ENCODE measurements at places on chromosomes 2 and 18.
A peak's percentile ranks its signal among the peaks of the same experiment; 100 is the strongest.

GRCh38 chr18:6414723-6415417 lies at the start of gene L3MBTL4:
Gene L3MBTL4 (minus strand): TSS chr18:6414911. CDS start chr18:6311625, 103,286 bp downstream.
- peak; percentile 43 for DNase-seq

GRCh38 chr2:61853847-61854563 lies at the start of gene FAM161A:
Gene FAM161A (minus strand): TSS chr2:61854060. CDS start chr2:61854041, 19 bp downstream.
- DNase-seq, result peak; percentile 90

DNA sequence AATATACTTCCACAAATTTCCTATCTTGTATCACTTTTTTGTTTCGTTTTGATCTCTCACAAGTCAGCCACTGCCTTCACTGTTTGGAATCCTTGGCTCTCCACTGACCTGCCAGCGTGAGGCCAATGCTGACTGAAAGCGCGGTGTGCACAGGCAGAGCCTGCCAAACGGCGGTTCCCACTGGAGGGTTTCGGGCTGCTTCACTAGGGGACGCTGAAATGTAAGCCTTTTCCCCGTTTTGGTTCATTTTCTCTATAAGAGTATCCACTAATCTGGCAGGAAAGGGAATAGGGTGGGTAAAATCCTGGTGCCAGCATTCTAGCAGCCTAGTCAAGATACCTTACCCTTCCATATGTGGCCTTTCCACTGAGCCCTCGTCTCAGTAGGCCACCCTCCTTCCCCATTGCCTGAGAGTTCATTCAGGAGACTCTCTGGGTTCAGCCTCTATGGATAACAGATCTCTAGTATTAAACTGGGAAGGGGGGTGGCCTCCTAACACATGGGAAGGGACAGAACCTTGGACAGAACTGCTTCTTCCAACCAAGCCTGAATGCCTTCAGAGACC lies 91.5 kb downstream of the DYM start:
- no peak for DNase-seq

DNA sequence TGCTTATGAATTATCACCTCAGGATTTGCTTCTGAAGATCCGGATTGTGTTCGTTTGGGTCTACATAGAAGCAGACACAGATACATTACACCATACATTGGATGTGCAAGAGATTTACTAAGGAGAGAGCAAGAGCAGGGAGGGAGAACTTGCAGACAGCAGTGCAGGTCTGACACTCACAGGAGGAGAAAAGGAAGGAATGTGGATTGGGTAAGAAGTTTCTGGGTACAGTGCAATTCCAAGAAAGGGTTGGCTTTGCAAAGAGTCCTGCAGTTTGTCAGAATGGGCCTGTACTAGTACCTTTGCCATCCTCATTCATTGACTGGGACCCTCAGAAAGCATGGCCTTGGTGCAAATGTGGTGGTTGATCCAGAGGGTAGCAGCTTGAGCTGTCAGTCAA lies 4.8 kb upstream of the THOC1 start:
- DNase-seq, result no peak

DNA sequence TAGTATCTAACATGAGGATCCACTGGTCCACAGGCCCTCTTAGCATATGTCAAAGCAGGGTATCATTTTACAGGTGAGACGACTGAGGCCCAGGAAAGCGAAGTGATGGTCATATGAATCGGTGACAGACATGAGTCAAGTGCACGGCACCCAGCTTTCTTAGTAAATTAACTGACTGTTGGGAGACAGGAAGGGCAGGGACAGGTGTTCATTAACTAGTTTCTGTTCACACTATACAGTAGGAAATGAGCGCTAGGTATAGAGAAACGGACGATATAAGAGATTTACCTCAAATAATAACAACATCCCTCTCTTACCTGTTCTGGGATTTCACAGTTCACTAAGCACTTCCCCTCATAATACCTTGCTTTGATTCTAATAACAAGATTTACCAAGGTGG lies 1.7 kb upstream of the SMARCAL1 start:
- no peak for DNase-seq

DNA sequence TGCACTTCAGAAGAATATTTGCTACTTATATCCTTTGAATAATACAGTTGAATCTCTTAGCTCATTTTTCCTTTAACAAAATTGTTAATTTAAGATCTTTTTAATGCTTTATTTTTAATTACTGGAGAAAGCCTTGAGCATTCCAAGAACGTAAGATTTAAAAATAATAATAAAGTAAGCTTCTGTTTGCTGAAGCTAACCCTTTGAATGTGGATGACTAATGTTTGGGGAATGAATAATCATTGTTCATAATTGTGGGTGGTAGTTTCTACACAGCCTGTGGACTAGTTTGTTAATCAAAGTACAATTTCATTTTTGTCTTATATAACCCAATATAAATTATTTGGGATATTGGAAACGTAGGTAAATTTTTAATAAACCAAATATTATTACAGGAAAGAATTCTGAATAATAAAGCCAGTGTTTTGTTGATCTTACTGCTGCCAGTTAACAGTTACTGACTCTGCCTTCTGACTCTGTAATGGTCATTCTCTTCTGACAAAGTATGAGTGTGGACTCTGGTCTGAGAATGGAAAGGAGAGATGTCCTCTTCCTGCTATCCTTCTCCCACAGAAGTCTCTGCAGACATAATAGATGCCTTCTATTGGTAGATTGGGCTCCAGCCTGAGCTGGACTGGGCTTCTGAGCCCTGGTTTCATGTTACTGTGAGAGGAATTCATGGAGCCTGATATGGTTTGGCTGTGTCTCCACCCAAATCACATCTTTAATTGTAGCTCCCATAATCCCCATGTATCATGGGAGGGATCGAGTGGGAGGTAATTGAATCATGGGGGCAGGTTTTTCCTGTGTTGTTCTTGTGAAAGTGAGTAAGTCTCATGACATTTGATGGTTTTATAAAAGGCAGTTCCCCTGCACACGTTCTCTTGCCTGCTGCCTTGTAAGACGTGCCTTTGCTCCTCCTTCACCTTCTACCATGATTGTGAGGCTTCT lies 292.7 kb upstream of the SLC39A10 start:
- no peak for DNase-seq

- DNase-seq, result no peak
Observed at GRCh38 chr18:49638209-49638785, 76.4 kb downstream of the LIPG start.

GRCh38 chr2:6826081-6826913 lies 39.4 kb downstream of the CMPK2 start:
- peak; percentile 21 for DNase-seq

DNA sequence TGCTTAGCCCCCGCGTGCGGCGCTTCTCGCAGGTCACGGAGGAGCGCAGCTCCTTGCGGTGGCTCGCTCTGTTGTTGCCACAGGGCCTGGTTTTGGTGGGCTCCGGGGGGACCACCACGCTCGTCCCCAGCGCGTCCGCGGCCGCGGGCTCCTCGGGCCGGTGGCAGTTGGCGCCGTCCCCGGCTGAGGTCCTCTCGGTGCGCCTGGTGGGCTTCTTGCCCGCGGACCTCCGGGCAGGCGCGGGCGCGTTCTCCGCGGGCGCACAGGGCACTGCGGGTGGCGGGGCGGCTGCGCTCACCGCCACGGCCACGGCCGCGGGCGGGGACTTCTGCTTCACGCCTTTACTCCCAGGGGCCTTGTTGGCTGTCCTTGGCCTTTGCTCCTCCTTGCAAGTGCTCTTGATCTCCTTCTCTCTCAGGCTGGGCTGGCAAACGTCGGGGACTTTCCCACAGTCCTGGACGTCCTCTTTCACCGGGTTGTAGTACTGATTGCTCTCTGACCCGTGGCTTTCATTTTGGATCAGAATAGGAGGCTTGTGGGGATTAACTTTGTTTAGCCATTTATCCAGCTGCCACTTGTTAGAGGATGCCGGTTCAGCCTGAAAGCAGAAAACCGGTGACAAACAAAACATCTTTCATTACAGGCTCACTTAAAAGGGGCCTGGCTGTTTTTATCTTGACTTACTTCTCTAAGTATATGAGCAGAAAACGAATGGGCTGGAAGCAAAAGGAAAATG lies 104.0 kb upstream of the REV1 start:
- DNase-seq, result no peak

- DNase-seq, result no peak
Observed at GRCh38 chr2:20645301-20645701, 5.6 kb downstream of the HS1BP3 start.

- no peak for DNase-seq
Observed at GRCh38 chr2:168434146-168434545, 21.9 kb upstream of the CERS6 start.

- no peak for DNase-seq
Observed at GRCh38 chr18:41457765-41458326, 497.2 kb upstream of the PIK3C3 start.

- DNase-seq, result peak; percentile 65
Observed at GRCh38 chr2:178241844-178242551, 47.7 kb downstream of the OSBPL6 start.

DNA sequence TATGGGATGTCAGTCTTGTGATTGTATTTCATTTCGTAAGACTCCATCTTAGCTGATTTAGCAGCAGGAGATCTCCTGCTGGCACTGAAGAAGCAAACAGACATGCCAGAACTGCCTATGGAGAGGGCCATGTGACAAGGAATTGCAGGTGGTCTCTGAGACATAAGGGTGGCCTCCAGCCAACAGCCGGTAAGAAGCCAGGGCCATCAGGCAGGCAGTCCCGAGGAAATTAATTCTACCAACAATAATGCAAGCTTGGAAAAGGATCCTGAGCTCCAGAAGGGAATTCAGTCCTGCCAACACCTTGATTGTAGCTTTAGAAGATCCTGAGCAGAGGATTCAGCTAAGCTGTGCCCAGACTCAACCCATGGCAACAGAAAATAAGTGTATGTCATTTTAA lies 87.1 kb upstream of the DNAJC10 start:
- no peak for DNase-seq

DNA sequence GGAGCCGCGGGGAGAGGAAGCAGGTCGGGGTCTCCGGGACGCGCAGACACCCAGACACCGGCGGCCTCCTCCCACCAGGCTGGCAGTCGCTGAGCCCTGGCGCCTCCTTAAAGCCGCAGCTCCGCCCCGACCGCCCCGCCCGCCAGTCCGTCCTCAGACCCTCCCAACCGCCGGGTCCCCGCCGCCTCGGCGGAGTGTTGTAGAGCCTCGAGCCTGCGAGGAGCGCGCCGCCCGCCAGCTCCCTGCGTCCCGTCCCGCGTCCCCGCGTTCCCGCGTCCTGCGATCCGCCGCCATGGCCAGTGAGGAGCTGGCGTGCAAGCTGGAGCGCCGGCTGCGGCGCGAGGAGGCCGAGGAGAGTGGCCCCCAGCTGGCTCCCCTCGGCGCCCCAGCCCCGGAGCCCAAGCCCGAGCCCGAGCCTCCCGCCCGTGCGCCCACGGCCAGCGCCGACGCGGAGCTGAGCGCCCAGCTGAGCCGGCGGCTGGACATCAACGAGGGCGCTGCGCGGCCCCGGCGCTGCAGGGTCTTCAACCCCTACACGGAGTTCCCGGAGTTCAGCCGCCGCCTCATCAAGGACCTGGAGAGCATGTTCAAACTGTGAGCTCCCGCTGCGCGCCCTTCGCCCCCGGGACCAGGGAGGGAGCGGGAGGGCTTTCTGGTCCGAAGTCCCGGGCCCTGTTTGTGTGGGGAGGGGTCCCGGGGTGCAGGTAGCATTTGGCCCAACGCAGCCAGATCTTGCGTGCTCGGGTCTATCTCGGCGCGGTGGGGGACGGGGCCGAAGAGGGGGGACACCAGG lies at the start of gene EFHD1:
TSS of gene EFHD1 (plus strand) at position 192 of the 793 bp plus-strand sequence. CDS start at position 293, 101 bp downstream.
- DNase-seq, result peak; percentile 49

GRCh38 chr2:9288681-9289338 lies 82.2 kb downstream of the ASAP2 start:
- DNase-seq, result no peak

DNA sequence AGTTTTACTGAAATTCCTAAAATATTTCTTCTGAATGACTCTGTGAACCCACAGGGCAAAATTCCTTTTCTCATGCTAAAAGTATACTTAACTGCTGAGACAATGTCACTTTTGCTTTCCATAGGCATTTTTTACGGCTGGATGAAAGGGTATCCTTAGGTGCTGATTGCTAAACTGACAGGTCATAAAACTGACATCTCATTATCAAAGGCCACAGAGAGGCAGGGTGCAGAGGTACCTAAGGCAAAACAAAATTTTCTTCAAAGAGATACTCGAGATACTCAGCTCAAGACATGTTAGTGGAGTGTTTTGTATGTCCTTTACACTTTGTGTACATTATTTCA lies 62.0 kb upstream of the WDR75 start:
- DNase-seq, result no peak

DNA sequence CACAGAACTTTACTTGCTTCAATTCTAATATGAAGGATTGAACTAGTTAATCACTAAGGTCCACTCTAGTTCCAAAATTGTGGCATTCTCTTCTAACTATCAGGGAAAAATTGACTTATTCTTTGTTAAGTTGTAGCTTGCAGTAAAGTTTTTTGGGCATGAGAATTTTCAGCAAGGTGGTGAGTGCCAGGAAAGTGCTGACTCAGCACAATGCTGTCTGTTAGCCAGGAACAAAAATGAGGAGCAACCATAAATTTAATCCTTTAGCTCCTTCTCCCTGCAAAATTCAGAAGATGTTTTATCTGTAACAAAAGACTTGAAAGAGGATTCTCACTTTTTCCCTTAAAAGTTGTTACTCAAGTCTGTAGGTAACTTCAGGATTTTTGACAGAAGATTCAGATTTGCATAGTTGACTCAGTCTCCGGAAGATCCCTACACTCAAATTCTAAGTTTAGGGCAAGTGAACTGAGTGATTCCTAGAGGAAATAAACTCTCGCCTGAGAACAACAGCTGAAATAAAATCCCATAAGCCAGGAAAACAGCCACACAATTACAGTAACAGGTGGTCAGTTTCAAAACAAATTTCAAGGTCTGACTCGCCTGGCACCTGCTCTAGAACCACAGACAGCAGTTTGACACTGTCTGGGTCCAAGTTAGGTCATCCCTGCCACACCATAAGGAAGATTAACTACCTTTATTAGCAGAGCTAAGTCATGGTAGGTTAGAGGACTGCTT lies 20.2 kb upstream of the DARS1 start:
- DNase-seq, result no peak

DNA sequence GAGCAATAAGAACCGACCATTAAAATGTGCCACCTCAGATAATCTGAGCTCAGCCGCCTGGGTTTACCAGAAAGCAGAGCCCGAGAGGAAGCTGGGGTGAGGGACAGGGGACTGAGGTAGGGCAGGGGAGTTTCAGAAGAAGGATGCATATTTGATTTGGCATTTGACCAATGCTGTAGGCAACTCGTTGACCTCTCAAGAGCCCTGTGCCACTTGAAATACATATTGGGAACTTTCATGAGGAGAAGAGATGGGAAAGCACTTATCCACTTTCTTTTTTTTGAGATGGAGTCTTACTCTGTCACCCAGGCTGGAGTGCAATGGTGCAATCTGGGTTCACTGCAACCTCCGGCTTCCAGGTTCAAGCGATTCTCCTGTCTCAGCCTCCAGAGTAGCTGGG lies 148.4 kb upstream of the SPRED2 start:
- DNase-seq, result no peak

DNA sequence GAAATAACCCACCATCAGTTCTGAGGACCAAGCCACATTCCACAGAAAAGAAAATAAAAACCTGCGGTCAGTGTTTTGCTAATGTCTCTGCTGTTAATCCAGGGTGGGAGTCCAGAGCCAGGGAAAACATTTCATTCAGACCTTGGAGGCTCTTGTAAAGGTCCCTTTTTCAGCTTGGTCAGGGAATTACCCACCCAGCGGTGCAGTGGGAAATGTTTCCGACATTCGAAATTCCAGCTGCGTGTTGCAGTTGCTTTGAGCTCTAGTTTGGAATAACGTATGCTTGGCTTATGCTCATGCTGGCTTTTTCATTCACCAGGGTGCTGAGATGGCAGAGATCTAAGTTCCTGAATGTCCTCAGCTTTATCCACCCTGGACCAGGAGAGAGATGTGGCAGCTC lies 219.1 kb downstream of the TRIB2 start:
- no peak for DNase-seq
